ENCODE measurements at places on chromosomes 2 and 18.

GRCh38 chr18:63309422-63309821, 10.1 kb downstream of the BCL2 start:
- DNase-seq: no peak

- no peak for DNase-seq
Measured at GRCh38 chr2:19617257-19617848, 258.9 kb upstream of the OSR1 start.

DNA sequence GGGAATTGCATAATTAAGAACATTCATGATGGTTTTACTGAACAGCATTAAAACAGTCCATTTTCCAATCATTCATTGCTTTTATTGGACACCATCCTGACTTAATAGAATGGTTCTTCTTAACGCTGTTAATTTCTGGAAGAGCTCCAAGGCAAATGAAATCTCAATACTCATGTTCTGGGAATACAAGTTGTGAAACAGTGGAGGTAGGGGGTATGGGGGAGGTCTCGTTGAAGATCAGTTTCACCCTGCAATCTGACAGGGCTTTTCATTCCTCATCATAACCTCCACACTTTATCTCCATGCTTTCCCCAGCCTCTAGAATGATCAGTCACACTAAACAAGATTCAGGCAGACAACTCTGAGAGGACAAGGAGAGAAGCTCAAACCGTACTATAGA, 113.6 kb downstream of the ETAA1 start:
- DNase-seq: peak; percentile 56

- peak; percentile 80 for DNase-seq
Measured at GRCh38 chr2:106193977-106194778, at the start of gene UXS1. UXS1 (minus strand) TSS chr2:106194301; CDS start chr2:106194241, 60 bp downstream.
